ENCODE measurements at places on chromosomes 11 and 22. TPM values are rescaled to one million over a fixed set of nuclear protein-coding genes. Genes with fewer than 3 reads are reported as not detected.

DNA sequence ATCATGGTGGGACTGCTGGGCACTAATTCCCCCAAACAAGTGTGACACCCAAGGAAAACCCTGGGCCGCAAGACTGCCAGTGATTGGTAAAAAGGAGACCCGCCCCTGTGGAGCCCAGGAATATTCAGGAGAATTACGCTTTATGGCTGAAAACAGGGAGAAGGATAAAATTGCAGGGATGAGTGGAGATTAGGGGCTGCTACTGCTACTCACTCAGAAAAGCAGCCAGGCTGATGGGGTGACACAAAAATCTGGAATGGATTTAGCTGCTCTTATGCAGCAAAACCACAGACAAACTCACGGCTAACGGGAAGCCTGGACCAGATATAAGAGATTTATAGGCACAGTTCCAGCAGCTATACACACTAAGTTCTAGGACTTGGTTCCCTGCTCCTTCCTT is 4.4 kb upstream of the FBXO3 start:
- H3K27me3 ChIP-seq: peaks cover 7% of the 10 kb centered on the region
- H3K36me3 ChIP-seq: no peaks in the 10 kb centered on the region
- H3K4me1 ChIP-seq: peaks cover 10% of the 10 kb centered on the region
- H3K27ac ChIP-seq: no peak overlapping the region
- no peak overlapping the region for H3K4me3 ChIP-seq

- H3K4me3 ChIP-seq: no peak overlapping the region
- H3K27ac ChIP-seq: no peak overlapping the region
- peaks cover 26% of the 10 kb centered on the region for H3K36me3 ChIP-seq
- peaks cover 15% of the 10 kb centered on the region for H3K4me1 ChIP-seq
- DNase-seq: peak; percentile 67
Measured at GRCh38 chr22:46803031-46803880, 40.8 kb downstream of the TBC1D22A start.

DNA sequence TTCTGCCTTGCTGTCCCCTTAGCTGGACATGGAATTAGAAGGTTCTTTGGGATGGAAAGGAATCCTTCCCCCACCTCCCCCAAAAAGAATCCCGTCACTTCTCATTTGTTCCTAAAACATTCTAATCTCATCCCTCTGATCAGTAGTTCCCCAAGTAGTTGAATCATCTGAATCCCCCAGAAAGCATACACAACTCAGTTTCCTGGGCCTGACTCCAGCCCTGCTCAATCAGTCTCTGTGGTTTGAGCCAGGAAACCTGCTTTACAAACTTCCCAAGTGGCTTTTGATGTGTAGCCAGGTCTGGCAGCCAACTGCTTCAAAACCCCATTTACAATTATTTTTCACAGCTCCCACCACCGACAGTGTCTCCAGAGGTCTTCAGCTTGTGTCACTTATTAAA is 20.2 kb downstream of the C22orf31 start:
- H3K4me3 ChIP-seq: no peak overlapping the region
- no peak overlapping the region for H3K27ac ChIP-seq
- peaks cover 5% of the 10 kb centered on the region for H3K27me3 ChIP-seq
- no peak for DNase-seq

- no peaks in the 10 kb centered on the region for H3K36me3 ChIP-seq
- H3K27ac ChIP-seq: no peak overlapping the region
- H3K4me1 ChIP-seq: no peaks in the 10 kb centered on the region
- H3K27me3 ChIP-seq: no peaks in the 10 kb centered on the region
- H3K4me3 ChIP-seq: no peak overlapping the region
Measured at GRCh38 chr11:61639816-61640443, 40.3 kb upstream of the DAGLA start.

DNA sequence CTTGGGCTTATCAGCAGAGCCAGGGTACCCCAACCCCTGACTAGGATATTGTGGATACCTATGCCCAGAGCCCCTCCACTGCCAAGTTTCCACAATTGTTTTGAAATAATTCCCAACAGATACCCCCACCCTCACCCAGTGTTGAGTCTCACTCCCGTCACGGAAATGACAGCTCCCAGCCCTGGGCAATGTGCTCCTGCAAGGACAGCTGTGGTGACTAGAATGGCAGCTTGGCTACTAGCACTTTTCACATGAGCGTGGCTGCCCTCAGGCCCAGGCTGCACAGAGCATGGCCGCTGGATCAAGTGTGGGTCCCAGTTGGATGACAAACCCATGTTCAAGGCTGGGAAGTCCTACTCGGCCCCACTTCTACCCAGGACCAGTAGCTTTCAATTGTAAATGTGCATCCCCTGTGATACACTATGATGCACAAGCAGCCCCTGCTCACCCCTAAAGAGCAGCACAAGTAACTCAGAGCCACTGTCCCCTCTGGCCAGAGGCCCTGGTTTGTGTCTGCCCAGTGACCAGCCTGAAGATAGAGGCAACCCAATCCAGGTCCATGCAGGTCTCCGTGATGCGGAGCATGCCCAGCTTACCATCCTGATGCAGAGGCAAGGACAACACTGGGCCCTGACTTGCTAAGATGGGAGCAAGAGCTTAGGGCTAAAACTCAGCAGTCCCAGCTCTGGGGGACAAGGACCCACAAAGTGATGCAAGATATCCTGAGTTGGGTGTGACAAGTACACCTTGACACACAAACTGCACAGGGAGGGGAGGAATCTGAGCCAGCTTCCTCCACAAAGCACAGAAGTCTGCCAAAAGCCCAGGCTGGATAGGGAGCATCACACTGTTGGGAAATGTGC is 13.2 kb downstream of the KCNQ1OT1 start:
- no peak overlapping the region for H3K27ac ChIP-seq
- H3K4me1 ChIP-seq: no peaks in the 10 kb centered on the region
- H3K4me3 ChIP-seq: no peak overlapping the region
- no peaks in the 10 kb centered on the region for H3K27me3 ChIP-seq
- no peak for DNase-seq
- H3K36me3 ChIP-seq: no peaks in the 10 kb centered on the region

GRCh38 chr11:109728056-109728455 is 306.1 kb downstream of the C11orf87 start:
- no peaks in the 10 kb centered on the region for H3K4me1 ChIP-seq
- no peaks in the 10 kb centered on the region for H3K36me3 ChIP-seq
- no peak overlapping the region for H3K27ac ChIP-seq
- H3K4me3 ChIP-seq: no peak overlapping the region
- no peaks in the 10 kb centered on the region for H3K27me3 ChIP-seq

- no peak for DNase-seq
- no peaks in the 10 kb centered on the region for H3K27me3 ChIP-seq
- H3K4me3 ChIP-seq: no peak overlapping the region
- H3K27ac ChIP-seq: no peak overlapping the region
Measured at GRCh38 chr11:116217441-116217840, 555.3 kb downstream of the BUD13 start.

- no peak overlapping the region for H3K4me3 ChIP-seq
- no peak overlapping the region for H3K27ac ChIP-seq
- no peaks in the 10 kb centered on the region for H3K4me1 ChIP-seq
Measured at GRCh38 chr11:115919341-115920091, 415.3 kb upstream of the CADM1 start.

- no peaks in the 10 kb centered on the region for H3K27me3 ChIP-seq
- peaks cover 71% of the 10 kb centered on the region for H3K4me1 ChIP-seq
- H3K36me3 ChIP-seq: no peaks in the 10 kb centered on the region
- DNase-seq: no peak
- no peak overlapping the region for H3K4me3 ChIP-seq
Measured at GRCh38 chr22:40221055-40221414, 43.3 kb downstream of the TNRC6B start.

DNA sequence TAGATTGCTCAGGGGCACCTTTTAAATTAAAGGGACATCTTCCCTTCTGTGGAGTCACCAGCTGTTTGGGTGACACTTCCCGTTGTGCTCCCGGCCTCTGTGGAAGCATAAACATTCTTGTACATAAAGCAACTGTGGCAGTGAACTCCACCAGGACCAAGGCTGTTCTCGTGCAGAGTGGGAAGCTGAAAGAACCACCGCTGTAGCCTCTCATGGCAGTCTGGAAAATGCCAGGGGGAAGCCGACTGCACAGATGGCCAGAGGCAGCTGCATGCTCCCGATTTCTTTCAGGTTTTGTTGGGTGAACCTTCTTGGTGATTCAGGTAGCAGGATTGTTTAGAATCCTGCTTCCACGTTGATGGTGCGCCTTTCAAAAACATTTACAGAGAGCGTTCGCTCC is 10.3 kb downstream of the UBASH3B start:
- no peak overlapping the region for H3K27ac ChIP-seq
- peaks cover 60% of the 10 kb centered on the region for H3K4me1 ChIP-seq
- no peaks in the 10 kb centered on the region for H3K27me3 ChIP-seq
- H3K36me3 ChIP-seq: no peaks in the 10 kb centered on the region
- DNase-seq: no peak

MYO7A gene
- 0.31 TPM for total RNA-seq

OR5P2 gene
- not detected for total RNA-seq

RASD2 gene
- 0.24 TPM for total RNA-seq

C11orf86 gene
- total RNA-seq: not detected

TPBGL gene
- total RNA-seq: not detected

KCNK7 gene
- total RNA-seq: 0.59 TPM

DUSP8 gene
- total RNA-seq: 4.0 TPM
